ENCODE measurements at places on chromosomes 5 and 9.

DNA sequence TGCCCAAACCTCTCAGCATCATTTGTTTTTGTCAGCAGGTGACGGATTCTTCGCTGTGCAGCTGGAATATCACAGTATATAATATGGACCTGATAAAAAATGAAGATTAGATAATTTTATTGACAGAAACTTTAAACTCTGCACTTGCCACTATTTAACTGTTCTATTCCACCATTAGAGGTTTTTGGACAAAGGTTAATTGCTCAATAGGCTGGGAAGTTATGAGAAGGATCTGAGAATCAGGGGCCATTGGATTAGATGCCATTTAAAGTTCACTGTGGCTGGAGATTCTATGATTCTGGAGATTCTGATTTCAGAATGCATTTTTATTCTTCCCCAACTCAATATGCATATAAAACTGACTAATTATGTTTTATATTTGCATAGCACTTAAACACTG, 59.8 kb upstream of the ANXA1 start:
- DNase-seq = no peak

DNA sequence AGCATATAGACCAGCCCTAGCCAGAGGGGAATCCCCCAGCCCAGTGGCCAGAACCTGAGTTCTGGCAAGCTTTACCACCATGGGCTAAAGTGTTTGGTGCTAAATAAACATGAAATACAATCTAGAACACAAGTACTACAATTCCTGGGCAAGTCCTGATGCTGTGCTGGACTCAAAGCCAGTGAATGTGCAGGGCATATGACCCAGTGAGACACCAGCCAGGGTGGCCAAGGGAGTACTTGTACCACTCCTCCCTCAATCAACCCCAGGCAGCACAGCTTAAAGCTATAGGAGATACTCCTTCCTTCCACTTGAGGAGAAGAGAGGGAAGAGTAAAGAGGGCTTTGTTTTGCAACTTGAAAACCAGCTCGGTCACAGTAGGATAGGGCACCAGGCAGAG, 63.6 kb downstream of the SSBP2 start:
- no peak for DNase-seq

DNA sequence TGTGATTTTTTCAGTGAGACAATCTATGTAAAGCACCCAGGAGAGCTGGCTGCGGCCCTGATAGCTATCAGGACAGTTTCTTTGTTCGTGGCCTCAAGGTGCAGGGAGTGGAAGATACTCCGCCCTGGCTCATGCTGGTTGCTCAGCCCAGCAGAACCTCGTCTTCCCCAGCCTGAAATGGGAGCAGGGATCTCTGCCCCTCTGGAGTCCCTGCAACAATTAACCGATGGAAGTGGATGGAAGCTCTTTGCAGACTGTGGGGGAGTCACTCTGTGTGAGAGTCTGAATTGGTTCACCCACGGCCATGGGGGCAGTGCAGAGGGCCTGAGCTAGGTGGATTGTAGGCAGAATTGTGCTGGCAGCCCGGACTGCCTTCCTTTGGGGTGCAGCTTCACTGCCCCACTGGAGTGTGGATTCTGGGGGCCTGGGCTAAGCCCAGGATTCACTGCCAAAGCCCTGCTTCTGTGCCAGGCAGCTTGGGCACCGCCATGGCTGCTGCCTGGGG, 2.8 kb downstream of the AIF1L start:
- DNase-seq = no peak

DNA sequence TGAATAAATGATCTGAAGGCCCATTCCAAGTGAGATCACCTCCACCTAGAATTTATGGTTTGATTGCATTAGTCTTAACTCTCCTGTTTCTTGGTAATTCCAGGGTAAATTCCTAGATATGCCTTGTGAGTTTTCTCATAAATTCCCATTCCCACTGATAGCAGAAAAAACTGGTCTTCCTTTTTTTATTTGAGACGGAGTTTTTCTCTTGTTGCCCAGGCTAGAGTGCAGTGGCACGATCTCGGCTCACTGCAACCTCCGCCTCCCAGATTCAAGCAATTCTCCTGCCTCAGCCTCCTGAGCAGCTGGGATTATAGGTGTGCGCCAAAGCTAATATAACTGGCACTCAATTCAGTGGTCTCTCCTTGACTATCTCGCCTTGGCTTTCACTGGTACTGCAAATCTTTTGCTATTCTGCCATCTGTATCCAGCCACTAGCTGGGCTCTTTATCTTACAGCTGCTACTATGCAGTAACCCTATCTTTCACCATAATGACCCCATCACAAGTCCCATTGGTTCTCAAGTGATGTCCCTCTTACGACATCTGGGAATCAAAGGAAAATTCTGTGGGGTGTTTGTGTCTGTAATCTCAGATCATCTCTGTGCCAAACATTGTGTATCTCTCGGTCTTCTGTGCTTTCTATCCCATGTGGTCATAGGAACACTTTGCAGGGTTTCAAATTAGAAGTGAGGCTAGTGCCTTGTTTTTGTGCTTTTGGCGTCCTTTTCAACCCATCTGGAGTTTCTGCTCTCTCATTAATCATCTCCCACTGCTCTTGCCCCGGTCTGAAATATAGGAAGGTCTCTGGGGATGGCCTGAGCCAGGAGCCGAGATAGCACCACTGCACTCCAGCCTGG, 14.4 kb downstream of the HNRNPK start:
- DNase-seq = no peak

- DNase-seq = no peak
Measured at GRCh38 chr5:92769978-92770377, 811.0 kb downstream of the NR2F1-AS1 start.

DNA sequence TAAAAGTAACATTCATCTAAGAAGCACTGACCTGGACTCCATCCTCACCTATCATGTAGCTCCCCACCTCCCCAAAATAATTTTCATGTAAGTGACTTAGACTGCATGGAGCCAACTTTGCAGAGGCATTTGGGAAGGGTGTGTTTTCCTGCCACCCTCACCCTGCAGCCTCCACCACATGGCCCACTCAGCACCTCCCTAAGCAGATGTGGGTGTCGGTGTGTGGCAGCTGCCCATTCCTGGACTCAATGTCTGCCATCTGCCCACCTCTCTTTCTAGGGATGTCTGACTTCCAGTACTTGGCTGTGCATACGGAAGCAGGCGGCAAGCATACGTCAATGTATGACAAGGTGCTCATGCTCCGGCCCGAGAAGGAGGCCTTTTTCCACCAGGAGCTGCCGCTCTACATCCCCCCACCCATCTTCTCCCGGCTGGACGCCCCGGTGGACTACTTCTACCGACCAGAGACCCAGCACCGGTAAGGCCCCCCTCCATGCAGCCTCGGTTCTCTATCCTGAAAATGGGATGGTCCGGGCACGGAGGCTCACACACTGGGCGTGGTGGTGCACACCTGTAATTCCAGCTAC, 12.7 kb downstream of the GTF3C5 start:
- no peak for DNase-seq

DNA sequence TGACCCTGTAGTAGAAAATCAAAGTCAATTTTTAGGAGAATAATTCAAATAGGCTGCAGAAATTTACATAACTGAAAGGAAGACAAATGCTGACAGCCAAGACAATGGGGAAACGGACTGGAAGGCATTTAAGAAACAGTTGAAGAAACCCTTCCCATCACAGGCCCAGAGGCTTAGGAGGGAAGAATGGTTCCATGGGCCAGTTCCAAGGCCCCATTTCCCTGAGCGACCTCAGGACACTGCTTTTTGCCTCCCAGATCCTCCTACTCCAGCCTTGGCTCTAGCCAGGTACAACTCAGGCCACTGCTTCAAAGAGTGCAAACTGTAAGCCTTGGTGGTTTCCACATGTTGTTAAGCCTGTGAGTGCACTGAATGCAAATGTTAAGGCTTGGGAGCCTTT, 184.1 kb upstream of the SGCD start:
- DNase-seq = no peak
